Right atrium auricular region (tissue), 2 donors: ENCODE measurements at places on chromosomes 16 and 17. TPM values are rescaled to one million over a fixed set of nuclear protein-coding genes. Genes with fewer than 3 reads are reported as not detected.

The SCNN1B gene
- 0.16 TPM for total RNA-seq

The FN3K gene
- total RNA-seq = 5.1 TPM

The TBC1D3B gene
- total RNA-seq = not detected

The ALOX12 gene
- total RNA-seq = not detected

- H3K27ac ChIP-seq = no peak within 1 kb of the TSS
- H3K4me1 ChIP-seq = no peaks in the 10 kb centered on the region
- peaks cover 34% of the 10 kb centered on the region for H3K27me3 ChIP-seq
- peaks cover 18% of the 10 kb centered on the region for H3K36me3 ChIP-seq
Measured at GRCh38 chr17:7262192-7262934, at the start of gene CLDN7. Gene CLDN7 (minus strand): TSS chr17:7262478. CDS start chr17:7262043, 435 bp downstream.

GRCh38 chr16:29029168-29029994 lies 44.5 kb downstream of the LAT start:
- no peaks in the 10 kb centered on the region for H3K4me1 ChIP-seq
- no peaks in the 10 kb centered on the region for H3K27me3 ChIP-seq
- no peaks in the 10 kb centered on the region for H3K36me3 ChIP-seq
- no peak for DNase-seq

GRCh38 chr16:77945126-77945525 lies 77.2 kb upstream of the CLEC3A start:
- no peak overlapping the region for H3K4me3 ChIP-seq
- H3K27ac ChIP-seq = no peak overlapping the region
- no peaks in the 10 kb centered on the region for H3K27me3 ChIP-seq
- H3K4me1 ChIP-seq = no peaks in the 10 kb centered on the region

GRCh38 chr17:78718575-78719208 lies 63.4 kb downstream of the CYTH1 start:
- H3K27ac ChIP-seq = no peak overlapping the region
- H3K27me3 ChIP-seq = no peaks in the 10 kb centered on the region
- no peaks in the 10 kb centered on the region for H3K4me1 ChIP-seq
- no peak for DNase-seq
- H3K4me3 ChIP-seq = no peak overlapping the region

DNA sequence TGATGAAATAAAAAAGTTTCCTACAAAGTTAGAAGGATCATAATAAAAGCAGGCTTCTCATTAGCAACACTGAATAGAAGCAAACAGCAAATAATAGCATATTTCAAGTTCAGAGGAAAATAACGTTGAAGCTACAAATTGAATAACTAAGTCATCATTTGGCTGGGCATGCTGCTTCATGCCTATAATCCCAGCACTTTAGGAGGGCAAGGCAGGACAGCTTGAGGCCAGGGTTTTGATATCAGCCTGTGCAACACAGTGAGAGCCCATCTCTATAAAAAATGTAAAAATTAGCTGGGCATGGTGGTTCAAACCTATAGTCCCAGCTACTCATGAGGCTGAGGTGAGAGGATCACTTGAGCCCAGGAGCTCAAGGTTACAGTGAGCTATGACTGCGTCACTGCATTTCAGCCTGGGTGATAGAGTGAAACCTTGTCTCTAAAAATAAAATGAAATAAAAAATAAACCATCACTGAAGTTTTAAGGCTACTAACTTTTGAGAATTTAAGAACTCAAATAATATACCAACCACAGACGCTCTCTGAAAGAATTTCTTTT lies 25.5 kb downstream of the NCOR1 start:
- H3K36me3 ChIP-seq = peaks cover 27% of the 10 kb centered on the region
- no peak overlapping the region for H3K4me3 ChIP-seq
- no peaks in the 10 kb centered on the region for H3K27me3 ChIP-seq
- DNase-seq = no peak
- H3K4me1 ChIP-seq = no peaks in the 10 kb centered on the region

DNA sequence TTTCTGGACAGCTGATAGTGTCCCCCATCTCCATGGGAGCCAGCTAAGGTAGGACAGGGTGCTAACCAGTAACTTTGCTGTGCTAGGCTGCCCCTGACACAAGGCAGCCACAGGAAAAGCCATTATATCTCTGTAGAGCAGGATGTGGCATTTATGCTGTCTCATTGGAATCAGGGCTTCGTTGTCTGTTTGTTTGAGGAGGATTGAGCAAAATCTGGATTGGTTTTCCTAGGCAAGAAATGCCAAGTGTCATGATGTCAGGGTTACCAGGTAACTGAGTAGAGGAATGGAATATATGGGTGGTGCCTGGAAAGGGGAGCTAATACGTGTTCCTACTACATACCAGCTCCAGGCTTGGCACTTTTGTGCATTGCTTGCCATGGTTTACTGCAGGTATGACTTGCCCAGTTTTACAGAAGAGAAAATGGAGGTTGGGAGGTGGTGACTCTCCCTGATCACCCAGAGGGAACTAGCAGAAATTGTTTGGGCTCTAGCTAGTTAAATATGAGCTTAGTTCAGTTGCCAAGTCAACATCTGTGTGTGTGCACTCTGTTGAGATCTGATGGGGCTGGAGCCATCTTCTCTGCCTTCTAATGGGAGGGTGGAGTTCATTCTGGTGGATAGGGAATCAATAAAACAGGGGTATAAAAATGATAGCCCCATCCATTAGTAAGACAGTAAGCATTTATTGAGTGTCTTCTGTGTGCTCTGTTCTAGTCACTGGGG lies 33.9 kb downstream of the GNAO1 start:
- no peak for DNase-seq
- no peaks in the 10 kb centered on the region for H3K27me3 ChIP-seq
- H3K4me1 ChIP-seq = no peaks in the 10 kb centered on the region
- no peaks in the 10 kb centered on the region for H3K36me3 ChIP-seq
- H3K27ac ChIP-seq = no peak overlapping the region
- no peak overlapping the region for H3K4me3 ChIP-seq

DNA sequence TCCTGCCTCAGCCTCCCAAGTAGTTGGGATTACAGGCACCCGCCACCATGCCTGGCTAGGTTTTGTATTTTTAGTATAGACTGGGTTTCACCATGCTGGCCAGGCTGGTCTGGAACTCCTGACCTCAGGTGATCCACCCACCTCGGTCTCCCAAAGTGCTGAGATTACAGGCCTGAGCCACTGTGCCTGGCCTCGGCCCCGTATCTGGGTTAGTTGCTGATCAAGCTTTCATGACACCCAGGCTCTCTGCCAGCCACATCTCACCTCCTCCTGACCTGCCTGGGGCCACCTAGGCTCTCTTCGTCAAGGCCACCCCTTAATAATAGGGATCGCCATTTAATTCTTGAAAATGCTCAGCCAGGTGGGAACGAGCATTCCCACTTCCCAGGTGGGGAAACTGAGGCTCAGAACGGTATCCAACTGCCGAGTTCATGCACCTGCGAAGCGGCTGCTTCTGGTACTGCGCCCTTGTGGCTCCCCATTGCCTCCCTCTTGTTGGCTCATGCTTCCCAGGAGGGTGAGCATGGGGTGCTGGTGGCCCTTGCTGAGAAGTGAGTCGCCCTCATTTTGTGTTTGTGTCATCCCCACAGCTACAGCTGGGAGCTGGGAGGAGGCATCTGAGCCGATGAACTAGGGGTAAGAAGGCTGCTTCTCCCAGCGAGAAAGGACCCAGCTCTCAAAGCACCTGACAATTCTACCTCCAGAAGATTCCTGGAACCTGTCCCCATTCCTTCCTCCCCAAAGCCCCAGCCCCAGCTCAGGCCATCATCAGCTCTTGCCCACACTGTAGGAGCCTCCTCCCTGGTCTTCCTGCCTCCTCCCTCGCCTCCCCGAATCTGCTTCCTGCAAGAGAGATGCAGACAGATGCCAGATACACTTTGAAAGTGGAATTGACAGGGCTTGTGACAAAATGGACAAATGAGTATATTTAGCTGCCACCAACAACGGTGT lies 17.3 kb upstream of the SNN start:
- H3K4me3 ChIP-seq = no peak overlapping the region
- H3K36me3 ChIP-seq = no peaks in the 10 kb centered on the region
- H3K27ac ChIP-seq = no peak overlapping the region
- no peaks in the 10 kb centered on the region for H3K27me3 ChIP-seq
- DNase-seq = no peak
